Fibroblast of mammary gland (primary cell): ENCODE measurements at places on chromosomes 16 and 17.

DNA sequence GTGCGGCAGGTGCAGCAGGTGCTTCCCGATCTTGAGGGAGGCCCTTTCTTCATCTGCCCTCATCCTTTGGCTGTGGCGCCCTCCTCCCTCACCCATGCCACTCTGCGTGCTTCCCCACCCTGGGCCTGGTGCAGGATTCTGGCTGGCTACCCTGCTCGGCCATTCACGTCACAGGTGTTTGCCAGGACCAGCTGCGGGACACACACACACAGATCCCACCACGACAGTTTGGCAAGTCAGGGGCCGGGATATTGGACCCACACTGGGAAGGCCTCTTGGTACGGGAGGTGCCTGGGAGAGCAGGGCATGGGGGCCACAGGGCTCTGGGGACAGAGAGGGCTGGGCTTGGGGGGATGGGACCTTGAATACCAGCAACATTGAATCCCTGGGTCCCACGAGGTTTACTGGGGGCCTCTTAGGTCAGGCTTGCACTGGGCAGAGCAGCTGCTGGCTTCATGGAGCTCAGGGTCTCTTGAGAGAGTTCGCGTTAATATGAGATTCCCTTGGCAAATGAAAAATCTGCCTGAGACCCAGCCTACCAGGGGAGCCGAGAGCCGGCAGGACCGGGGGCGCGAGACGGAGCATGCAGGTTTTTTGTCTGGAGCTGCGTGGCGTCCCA is 15.1 kb downstream of the ADCY7 start:
- DNase-seq, result no peak

- no peak for DNase-seq
Measured at GRCh38 chr16:70495425-70496182, 27.8 kb downstream of the COG4 start.

DNA sequence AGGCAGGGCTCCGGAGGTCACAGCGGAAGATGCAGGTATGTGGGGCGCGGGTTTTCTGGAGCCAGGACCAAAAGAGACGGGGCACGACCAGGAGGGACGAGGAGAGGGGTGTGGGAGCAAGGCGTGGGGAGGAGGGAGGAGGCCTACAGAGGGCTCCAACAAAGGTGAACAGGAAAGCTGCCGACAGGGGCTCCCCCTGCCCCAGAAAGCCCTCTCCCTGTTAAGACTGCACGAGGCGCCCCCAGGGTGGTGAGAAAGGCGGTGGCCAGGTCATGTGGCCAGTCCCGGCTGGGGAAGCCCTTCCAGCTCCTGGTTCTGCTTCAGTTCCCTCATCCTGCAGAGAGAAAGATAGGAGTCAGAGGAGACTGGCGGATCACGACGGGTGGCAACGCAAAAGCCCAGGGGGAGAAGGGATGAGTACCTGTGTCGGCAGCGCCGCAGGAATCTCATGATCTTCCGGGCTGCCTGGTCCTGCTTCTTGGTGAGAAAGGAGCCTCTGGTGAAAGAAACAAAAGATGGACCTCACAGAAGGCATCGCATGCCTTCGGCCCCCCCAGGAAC is 949 bp upstream of the SPAG7 start:
- DNase-seq, result no peak

DNA sequence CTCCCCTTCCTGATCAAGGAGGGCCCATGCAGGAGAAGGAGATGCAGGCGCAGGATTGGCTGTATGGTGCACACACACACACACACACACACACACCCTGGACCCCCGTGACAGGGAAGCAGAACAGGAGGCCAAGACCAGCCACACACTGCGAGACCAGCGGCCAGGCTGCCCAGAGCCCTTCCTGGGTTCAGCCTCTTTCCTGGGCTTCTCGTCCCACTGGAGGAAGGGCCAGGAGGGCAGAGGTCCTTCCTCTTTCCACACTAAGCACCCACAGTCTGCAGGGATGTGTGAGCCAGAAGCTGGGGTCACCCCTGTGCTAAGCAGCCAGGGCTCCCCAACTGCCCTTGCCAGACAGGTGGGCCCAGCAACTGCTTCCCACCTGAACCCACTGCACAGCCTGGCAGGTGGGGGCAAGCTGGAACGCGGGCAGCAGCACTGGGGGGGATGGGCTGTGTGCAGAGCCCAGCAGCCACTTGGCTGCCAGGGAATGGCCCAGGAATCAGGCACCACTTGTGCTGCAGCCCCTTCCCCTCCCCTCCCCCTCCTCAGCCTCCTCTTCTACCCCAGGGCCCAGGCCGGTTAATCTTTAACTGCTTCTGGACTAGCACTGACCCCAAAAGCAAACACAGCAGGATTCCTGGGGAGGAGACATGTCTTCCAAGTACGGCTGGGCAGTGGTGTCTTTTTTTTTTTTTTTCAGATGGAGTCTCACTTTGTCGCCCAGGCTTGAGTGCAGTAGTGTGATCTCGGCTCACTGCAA is 44.6 kb upstream of the SLC38A10 start:
- DNase-seq, result no peak

- DNase-seq, result no peak
Measured at GRCh38 chr17:79937391-79938335, 98.0 kb downstream of the TBC1D16 start.

DNA sequence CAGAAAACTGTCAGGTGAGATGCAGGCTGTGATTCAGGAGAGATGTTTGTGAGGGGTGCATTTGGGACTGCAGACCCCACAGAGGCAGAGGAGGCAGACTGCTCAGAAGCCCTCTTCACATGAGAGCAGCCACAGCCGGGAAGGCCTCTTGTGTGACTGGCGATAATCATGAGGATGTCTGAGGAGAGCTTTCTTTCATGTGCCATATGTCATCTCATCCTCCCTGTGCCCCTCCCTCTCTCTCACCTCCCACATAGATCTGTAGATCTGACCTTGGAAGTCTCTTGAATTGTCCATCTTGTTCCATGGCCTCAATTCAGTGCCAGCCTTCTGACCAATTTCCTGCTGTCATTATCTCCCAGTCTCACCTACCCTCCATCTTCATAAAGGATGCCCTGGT is 50.5 kb downstream of the EPN2 start:
- DNase-seq, result no peak

GRCh38 chr16:88965411-88965810 is 11.6 kb downstream of the CBFA2T3 start:
- DNase-seq, result no peak

DNA sequence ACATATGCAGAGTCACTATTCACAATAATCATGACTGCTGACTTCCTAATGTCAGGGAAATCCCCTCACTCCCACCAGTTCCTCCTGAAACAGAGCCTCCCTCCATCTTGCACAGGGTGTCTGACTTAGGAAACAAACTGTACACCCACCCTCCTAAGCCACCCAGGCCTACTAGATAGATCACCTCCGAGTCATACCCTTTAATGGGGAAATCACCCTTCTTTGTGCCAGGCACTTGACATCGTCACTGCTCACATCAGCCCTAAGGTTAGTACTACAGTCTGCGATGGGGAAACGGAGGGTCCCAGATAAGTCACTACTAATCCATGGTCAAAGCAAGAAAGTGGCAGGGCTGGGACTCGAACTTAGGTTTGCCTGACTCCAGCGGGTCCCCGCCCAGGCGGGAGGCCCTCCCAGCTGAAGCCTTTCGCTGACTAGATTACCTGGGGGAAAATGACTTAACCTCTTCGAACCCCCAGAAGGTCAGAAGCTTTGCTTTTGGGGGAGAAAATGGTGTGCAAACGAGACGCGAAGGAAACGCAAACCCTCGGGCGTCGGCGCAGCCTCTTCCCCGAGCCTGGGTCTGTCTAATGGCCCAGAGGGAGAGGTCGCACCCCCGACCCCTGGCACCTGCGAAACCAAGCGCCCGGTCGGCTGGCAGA is 3.4 kb upstream of the MLLT6 start:
- DNase-seq, result peak; percentile 33

DNA sequence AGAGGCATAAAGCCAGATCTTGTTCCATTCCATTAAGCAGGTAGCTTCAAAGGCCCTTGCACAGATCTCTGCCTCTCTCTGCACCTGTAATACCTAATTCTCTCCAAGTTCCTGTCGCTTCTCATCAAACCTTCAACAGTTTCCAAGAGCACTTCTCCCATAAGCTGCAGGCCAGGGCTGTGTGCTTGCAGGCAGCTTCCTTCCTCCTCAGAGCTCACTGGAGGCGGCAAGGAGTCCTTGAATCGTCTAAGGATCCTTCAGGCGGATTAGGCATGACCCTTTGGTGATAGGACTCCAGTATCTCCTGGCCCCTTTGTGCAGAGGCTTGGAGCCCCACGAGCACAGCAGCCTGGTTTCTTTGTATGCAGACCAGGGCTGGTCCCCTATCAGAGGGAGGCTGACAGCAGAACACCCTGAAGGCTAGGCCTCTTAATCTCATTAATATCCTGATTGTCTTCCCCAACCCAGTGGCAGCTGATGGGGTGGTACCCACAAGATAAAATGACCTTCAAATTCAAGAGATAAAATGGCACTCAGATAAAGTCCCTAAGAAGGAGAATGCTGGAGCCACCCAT is 19.8 kb downstream of the HNF1B start:
- DNase-seq, result no peak

DNA sequence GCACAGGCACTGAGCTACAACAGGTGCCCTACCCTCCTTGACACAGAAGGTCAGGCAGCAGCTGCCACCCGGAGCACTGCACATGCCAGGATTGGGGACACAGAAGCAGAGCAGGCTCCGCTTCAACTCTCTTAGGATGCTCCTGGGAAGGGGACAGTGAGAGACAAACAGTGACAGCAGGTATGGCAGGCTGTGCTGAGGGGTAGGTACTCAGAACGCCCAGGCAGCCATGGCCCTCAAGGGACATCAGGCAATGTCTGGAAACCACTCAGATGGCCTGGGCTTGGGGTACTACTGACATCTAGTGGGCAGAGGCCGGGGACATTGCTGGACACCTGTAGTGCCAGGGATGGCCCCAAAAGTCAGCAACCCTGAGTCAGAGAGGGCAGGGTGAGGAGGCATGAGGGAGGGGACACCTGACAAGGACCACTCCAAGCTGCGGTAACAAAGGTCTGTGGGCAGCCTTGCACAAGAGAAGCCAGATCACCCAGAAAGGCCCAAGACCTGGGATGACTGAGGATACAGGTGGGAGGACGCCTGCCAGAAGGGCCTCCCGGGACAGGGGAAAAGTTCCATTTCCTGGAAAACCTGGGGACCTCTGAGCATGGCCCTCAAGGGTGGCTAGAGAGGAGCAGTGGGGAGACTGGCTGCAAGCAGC is 21.2 kb downstream of the PEMT start:
- no peak for DNase-seq

GRCh38 chr16:66144641-66145040 is 221.8 kb upstream of the CDH5 start:
- no peak for DNase-seq

DNA sequence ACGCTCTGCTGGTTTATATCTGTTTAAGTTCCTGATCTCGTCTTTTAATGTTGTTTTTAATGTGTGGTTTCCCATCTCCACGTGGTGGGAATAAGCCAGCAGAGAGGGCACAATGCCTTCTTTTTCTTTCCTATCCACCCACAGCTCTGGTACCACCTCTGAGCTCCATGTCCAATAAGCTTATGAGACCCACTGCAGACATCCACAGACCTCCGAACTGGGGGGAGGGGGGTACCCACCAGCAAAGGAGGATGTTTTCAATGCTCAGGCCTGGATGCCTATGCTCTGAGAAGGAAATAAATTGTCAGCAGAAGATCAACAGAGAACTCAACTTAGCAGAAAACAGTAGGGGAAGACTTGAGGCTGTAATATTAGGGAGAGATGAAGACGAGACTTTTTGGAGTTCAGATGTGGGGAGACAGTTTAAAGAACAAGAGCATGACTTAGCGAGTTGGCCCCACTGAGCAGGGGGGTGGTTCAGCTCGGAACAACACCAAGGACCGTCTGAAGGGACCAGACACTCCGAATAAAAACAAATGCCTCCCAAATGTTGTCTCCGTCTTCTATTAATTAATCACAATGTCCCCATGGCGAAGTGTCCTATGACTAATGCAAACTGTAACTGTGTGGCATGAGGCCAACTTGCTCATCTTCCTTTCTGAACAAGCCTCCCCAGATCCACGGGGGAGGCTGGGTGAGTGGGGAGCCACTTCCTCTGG is 62.7 kb downstream of the GAS7 start:
- DNase-seq, result peak; percentile 92

DNA sequence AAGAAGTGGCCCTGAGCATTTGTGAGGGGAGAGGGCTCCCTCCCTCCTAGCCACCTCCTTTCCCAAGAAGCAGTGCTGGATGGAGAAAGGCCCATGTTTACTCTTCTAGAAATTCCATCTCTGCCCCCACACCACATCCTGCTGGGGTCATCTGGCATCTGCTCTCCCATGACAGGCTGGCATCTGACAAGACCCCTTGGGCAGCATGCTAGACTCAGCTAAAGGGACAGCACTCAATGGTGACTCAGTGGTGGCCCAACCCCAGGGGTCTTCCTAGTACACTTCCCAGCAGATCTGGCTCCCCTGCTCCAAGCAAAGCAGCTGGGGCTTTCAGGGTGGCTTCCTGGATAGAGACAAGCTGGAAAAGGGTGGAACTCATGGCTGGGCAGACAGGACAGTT is 14.4 kb downstream of the SLC38A7 start:
- no peak for DNase-seq

DNA sequence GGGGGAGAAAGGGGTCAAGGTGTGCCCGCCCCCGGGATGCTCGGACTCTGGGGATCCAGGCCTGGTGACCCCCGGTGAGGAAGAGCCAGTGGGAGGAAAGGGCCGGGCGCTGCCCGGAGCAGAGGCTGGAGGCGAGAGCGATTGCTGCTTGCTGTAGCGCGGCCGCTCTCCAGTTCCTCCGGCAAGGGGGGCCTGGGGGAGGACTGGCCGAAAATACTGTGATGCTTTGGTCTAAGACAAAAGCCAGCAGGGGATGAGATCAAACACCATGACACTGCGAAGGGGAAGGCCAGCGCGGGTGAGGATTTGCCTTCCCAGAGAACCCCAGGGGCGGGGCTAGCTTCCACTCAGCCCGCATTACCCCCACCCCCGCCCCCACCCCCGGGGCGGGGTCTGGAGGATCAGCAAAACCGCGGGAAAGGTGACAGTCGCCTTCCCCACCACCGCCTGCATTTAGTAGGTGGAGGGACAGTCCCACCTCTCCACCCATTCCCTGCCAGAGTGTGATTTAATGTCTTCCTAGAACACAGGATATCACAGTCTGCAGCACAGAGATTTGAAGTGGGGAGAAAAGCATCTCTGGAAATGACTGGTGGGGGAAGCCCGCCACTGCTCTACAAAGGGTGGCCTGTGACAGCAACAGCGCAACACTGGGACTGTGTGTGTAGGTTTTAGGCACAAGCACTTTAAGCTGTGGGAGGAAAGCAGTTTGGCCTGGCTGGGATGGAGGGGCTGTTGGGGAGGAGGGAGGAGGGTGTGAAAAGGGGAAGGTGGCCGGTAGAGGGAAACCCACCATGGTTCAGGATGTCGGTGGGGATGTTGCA is 25.7 kb downstream of the MRC2 start:
- DNase-seq, result peak; percentile 76

- peak; percentile 38 for DNase-seq
Measured at GRCh38 chr16:67800338-67800926, 5.9 kb downstream of the RANBP10 start.

- DNase-seq, result no peak
Measured at GRCh38 chr16:82405736-82406135, 221.0 kb upstream of the CDH13 start.
